ENCODE measurements at places on chromosomes 1 and 21. TPM values are rescaled to one million over a fixed set of nuclear protein-coding genes. Genes with fewer than 3 reads are reported as not detected.

RIMS3 gene
- 9.3 TPM for total RNA-seq

NTRK1 gene
- 21.4 TPM for total RNA-seq

ADORA3 gene
- 0.58 TPM for total RNA-seq

KRTAP11-1 gene
- total RNA-seq: not detected

S100B gene
- 0.72 TPM for total RNA-seq

SDHB gene
- total RNA-seq: 98.2 TPM

ELF3 gene
- total RNA-seq: 0.76 TPM

SYT14 gene
- not detected for total RNA-seq

LCA5L gene
- total RNA-seq: 0.31 TPM

Data from activated T-cell treated with anti-CD3 and anti-CD28 coated beads, Interleukin-2, amount 50 U/mL, for 72 hours (primary cell).